ENCODE measurements at places on chromosomes 16 and 17.

- no peak for DNase-seq
These were observed 21.2 kb upstream of the LRRC37A start for GRCh38 chr17:46273541-46274236.

GRCh38 chr17:38798614-38799500, 499 bp downstream of the PIP4K2B start:
- DNase-seq, result peak; percentile 60

GRCh38 chr17:80363518-80364090, 51.4 kb upstream of the ENDOV start:
- no peak for DNase-seq

- DNase-seq, result no peak
These were observed 6.4 kb downstream of the DOC2A start for GRCh38 chr16:30004424-30004776.

Measured in adrenal gland (tissue), 19 donors.